Upper lobe of left lung (tissue), 6 donors: ENCODE measurements at places on chromosomes 16 and 17.
A peak's percentile ranks its signal among the peaks of the same experiment; 100 is the strongest.

DNA sequence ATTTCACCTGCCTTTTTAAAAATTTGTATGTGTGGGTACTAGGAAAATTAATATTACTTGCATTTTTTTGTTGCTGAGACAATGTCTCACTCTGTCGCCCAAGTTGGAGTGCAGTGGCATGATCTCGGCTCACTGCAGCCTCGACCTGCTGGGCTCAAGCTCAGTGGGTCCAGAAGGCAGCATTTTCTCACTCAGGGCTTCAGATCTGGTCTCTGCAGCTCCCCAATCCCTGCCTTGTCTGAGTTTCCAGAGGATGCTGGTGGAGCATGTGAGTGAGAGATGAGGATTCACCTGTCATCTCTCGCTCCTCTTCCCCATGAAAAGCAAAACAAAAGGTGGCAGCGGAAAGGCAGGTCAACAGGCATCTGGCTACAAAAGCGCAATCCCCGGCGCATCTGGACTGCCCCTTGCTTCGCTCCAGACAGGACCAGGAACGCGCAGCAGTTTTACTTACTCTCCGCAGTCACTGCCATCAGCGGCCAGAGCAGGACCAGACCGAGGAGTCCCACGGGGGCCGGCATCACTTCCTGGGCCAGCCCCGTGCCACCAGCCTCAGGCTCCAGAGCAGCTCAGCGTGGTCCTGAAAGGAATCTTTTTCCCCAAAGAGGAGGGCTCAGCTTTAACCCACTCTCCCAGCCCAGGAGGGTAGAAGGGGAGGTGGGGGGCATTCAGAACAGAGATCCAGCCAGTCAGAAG is 59.9 kb downstream of the LITAF start:
- no peak for DNase-seq

DNA sequence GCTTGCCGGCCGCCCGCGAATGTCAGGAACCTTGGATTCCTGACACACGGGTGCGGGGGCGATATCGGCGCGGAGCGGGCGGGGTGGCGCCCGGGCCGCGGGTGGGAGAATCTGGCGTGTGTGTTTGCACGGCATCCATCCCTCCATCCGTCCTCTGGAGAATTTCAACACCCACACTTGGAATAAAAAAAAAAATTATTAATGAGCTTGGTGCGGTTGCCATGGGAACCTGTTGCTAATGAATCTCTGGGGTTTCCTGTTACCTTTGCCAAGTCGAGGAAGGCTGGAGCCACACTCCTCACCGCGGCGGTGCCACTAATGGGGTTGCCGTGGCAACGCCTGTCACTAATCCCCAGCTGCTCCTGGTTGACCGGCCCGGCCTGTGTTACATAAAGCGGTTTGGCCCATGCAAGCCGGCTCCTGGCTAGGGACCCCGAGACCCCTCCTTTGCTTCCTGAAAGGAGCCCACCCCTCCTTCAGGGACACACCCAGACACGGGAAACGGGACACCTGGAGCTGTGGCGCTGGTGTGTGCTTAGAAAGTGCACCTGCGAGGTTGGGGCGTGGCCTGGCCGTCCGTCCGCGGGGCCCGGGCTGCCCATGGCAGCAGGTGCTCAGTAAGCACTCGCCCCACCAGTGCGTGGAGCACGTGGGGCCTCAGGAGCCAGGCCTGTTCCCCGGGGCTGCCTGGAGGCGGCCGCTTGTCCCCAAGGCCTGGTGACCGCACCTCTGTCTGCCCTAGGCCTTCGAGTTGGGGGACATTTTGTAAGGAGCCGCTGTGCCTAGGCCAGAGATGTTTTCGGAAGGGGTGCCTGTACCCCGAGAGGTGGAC is 14.6 kb downstream of the CACNA1H start:
- no peak for DNase-seq

GRCh38 chr16:72560617-72561016 is 388.7 kb upstream of the PMFBP1 start:
- no peak for DNase-seq

GRCh38 chr16:85054948-85055492 is 27.4 kb downstream of the KIAA0513 start:
- DNase-seq = no peak

DNA sequence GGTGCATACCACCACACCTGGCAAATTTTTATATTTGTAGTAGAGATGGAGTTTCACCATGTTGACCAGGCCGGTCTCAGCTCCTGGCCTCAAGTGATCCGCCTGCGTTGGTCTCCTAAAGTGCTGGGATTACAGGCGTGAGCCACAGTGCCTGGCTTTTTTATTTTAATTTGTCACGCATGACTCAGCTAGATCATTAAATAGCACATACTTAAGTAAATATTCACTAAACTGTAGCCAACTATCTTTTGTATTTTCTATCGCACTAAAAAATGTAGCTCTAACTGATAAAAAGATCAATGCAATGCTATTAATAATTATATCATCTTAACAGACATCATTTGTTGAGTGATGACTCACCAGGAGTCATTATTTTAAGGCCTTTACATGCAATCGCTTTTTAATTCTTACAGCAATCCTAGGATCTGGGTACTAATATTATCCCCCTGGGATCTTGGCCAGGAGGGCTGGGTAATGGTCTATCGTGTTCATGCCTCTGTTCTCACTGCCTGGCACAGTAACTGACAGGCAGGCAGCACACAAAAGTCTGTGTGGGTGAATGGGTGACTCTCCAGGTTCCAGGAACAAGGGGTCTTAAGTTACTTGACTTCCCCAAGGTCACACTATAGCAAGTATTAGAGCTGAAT is 693.5 kb upstream of the EEF2KMT start:
- DNase-seq = no peak

DNA sequence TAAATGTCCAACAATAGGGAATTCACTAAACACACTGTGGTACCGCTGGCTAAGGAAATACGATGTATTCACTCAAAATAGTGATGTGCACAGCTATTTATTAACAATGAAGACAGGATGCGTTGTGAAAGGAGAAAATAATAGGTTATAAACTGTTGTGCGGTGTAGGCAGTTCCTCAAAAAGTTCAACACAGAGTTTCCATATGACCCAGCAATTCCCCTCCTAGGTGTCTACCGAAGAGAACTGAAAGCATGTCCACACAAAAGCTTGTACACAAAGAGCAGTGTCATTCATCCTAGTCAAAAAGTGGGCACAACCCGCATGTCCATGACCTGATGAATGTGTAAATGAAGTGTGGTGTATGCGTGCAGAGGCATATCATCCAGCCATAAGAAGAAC is 1.2 kb upstream of the CES1 start:
- no peak for DNase-seq

GRCh38 chr17:72604518-72604917 is 483.7 kb downstream of the SOX9 start:
- peak; percentile 25 for DNase-seq

- no peak for DNase-seq
Measured at GRCh38 chr16:2472885-2473445, 1.9 kb downstream of the NTN3 start.

DNA sequence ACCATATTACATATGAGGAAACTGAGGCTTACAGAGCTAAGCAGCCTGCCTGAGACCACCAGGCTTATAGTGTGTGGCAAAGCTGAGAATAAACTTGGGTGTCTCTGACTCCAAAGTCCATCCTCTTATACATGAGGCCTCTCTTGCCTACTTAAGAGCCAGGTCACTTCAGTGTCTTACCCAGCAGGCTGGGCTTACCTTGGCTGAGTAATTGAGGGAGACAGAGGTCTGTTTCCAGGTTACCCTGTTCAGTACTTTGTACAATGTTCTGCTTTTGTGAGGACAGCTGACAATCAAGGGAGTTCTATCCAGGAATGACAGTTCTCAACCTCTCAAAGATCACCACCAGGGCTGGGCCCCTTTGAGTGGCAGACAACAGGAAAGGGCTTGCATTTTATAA is 14.4 kb downstream of the NDUFAB1 start:
- DNase-seq = no peak

DNA sequence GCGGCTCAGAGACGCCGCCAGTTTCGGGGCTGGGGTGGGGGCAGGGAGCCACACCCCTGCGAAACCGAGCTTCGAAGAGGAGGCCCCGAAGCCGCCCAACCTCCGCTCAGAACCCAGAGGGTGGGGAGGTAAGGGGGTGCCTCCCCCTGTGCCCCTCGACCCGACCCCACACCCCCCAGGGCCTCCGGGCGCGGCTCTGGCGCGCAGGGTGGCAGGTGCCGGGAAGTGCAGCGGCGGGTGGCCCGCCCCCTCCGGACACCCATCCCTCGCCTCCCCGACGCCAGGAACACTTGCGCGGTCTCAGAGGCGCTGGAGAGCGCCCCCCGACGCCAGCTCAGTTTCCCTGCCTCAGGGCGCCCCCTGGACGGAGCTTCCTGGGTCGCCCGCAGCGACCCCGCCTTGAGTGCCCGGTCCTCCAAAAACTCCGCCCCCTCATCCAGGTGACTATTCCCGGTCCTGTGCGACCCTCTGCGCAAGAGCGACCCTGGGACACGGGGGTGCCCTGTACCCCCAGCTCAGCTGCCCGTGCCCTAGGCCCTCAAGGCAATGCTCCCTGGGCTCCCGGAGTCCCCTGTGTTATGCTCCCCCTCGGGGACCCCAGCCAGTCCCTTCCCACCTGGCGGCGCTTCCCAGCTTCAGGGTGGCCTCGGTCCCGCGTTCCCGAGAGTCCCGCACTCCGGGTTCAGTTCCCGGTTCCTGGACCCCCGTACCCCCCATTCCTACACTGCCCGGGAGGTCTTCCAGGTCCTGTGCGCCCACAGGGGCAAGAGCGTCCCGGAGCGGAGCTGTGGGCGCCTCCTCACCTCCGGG is 562 bp downstream of the PPL start:
- DNase-seq = peak; percentile 74

- no peak for DNase-seq
Measured at GRCh38 chr16:50384500-50385135, 15.8 kb upstream of the BRD7 start.

GRCh38 chr17:33522623-33523022 is 229.5 kb upstream of the ASIC2 start:
- DNase-seq = no peak

GRCh38 chr17:32802306-32802705 is 74.6 kb downstream of the MYO1D start:
- DNase-seq = no peak

GRCh38 chr17:60392845-60393702 is 1.1 kb upstream of the USP32 start:
- DNase-seq = no peak

DNA sequence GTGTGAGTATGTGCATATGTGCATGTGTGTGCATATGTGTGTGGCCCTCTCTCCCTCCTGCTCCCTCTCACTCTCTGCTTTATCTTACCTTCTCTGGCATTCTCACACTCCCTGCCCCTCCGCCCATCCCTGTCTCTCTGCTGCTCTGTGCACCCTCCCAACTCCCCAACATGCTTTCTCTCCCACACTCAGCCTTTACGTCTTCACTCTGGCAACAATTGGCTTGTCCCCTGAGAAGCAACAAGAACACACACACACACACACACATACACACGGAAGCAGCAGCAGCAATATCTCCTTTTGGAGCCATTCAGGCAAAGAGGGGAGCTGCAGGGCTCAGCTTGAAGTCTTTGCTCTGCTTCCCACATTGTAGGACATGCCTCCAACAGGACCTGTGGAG is 27.8 kb downstream of the PITPNM3 start:
- DNase-seq = no peak

DNA sequence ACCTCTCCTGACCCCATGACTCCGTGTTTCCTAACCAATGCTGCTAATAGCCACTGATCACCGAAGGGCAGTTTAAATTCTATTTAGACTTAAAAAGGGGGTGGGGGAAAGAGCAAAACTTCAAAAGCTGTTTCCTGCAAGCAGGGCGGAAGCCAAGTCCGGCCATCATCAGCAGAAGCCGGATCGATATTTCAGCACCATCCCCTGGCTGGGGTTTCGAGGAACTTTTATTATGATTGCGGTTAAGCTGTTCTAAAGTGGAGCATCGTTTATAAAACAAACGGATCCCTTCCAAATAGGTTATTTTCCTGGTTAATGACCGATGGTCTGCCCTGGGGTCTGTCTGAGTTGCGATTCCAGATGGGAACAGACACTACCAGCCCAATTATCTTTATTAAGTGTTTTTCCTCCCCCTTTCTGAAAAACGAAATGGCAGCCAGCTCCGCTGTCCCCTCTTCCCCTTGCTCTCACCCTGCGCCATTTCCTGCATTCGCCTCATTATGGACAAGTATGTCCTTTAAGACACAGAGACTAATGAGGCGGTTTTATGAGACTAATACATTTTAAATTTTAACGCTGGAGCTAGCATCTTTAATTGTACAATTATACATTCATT is 76.1 kb upstream of the IRX3 start:
- no peak for DNase-seq

- DNase-seq = no peak
Measured at GRCh38 chr16:69106491-69107315, 1.2 kb downstream of the HAS3 start.

GRCh38 chr17:64781014-64781756 is 119.1 kb upstream of the SMURF2 start:
- peak; percentile 90 for DNase-seq

- peak; percentile 58 for DNase-seq
Measured at GRCh38 chr16:50699326-50700159, 6.1 kb downstream of the NOD2 start.

DNA sequence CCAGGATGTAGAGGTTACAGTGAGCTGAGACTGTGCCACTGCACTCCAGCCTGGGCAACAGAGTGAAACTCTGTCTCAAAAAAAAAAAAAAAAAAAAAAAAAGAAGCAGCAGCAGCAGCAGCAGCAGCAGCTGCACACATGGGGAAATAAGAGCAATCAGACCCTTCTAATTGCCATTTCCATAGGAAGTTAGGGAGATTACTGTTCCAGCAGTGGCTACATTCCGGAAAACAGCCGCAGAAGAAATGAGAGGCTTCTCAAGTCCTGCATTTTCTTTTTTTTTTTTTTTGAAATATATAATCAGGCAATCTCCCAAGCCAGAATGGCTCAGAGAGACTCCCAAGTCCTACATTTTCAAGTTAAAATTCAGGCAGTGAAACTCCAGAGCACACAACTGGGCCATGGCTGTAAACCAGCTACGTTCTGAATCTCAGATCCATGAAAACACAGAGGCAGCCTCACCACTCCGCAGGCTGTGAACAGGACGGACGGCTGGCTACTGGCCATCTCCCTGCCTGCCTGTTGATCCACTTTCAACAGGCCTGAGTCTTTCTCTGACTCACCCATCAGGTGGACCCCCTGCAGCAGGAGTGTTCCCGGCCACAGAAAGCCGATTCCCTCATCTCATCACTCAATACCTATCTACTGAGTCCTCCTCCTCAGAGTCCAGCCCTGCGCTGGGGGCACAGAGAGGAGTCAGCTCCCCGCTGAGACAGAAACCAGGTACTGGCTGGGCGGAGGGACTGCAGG is 15.0 kb downstream of the TRPV1 start:
- no peak for DNase-seq
